ENCODE measurements at places on chromosomes 12 and 14.

DNA sequence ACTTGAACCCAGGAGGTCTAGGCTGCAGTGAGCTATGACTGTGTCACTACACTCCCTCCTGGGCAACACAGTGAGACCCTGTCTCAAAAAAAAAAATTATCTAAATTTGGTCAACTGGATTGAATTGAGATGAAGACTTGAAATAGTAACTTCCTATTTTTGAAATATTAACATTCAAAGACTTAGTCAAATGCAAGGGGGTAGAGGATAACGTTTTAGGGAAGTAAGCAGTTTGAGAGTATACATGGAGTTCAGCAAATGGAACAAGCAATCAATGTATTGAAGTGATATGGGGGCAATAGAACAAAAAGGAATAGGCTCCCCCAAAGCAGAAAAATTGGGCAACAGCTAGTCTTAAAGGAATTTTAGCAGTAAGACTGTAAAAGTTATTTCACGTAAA lies 4.6 kb upstream of the MFAP5 start:
- no peak for DNase-seq

GRCh38 chr14:37318938-37319337 lies 121.2 kb downstream of the MIPOL1 start:
- no peak for DNase-seq

DNA sequence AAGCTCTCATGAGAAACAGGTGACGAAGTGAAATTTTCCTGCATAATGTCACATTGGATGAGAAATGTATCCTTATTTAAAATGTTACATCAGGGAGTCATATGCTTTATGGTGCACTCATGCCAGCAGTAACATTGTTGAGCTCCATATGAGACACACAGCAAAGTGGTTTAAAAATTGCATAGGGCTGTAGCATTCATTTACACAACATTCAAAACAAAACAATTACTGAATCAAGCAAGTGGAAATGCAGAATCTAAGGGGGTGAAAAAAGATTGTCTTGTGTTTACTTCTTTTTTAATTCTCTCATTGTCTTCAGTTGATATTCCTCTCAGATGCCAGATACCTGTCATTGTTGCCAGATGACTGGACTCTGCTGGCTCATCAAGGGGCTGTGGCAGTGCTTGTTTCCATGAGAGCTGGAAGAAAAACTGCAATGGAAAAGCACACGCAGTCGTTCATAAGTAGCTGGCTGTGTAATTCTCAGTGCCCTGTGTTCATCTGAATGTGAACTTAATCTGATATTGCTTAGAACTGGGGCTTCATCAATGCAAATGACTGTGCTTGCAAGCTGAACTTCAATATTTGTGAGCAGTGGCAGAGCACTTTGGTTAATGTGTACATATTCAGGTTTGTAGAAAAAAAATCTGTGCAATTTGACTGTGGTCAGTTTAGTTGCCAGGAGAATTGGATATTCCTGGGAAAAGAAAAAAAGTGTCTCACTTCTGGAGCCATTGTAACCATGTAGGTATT lies 305.6 kb downstream of the RAD51B start:
- no peak for DNase-seq

- no peak for DNase-seq
Observed at GRCh38 chr14:75242546-75243273, 35.9 kb upstream of the FOS start.

GRCh38 chr14:22184157-22184829 lies 404.7 kb downstream of the DAD1 start:
- no peak for DNase-seq

GRCh38 chr12:42510823-42511222 lies 78.7 kb downstream of the PRICKLE1 start:
- no peak for DNase-seq

DNA sequence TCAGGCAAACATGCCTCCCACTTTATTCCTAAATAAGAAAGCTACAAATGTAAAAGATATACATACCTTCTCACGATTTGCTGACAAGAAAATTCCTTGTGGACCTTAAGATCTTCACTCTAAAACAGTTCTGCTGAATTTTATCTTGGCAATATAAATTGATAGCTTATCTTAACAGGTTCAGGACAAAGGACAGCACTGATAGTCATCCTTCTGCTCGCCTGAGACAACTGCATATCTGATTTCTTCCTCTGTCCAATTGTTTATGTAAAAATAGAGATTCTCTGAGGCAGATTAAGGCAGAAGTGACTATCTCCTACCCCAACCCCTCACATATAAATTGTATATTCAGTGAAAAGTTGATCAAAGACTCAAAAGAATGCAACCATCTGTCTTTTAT lies 44.9 kb downstream of the CAPZA3 start:
- DNase-seq, result no peak

GRCh38 chr14:102988054-102988453 lies 65.6 kb downstream of the AMN start:
- DNase-seq, result no peak

GRCh38 chr14:59117754-59118528 lies 70.5 kb upstream of the DAAM1 start:
- DNase-seq, result no peak

- DNase-seq, result no peak
Observed at GRCh38 chr12:10361084-10361483, 28.8 kb downstream of the KLRK1 start.

GRCh38 chr12:109053382-109054123 lies 1.2 kb downstream of the USP30 start:
- no peak for DNase-seq

- DNase-seq, result no peak
Observed at GRCh38 chr12:57548013-57548315, 972 bp upstream of the DCTN2 start.

- no peak for DNase-seq
Observed at GRCh38 chr12:15005064-15005463, 32.2 kb downstream of the PDE6H start.

- DNase-seq, result no peak
Observed at GRCh38 chr12:124365726-124366430, 71.0 kb downstream of the RFLNA start.

DNA sequence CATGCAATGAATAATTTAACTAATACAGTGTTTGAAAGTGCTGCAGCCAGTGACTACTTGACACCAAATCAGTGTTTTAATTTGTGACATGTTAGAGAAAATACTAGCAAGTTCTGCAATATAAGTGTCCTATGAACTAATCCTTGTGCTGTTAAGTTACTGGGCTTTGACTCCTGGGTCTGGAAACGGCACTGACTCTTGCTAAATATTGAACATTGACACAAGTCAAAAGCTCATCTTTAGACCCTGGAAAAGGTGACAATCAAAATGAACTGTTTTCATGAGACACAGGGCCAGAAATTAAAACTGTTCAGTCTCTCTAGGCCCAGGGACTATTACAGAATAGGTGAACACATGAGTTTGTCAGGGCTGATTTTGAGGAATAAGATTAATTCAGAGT lies 268.1 kb downstream of the IPO8 start:
- no peak for DNase-seq

- peak; percentile 85 for DNase-seq
Observed at GRCh38 chr14:106417224-106418049, 891.1 kb downstream of the TMEM121 start.

- DNase-seq, result no peak
Observed at GRCh38 chr14:101358320-101359125, 202.8 kb upstream of the DIO3 start.

DNA sequence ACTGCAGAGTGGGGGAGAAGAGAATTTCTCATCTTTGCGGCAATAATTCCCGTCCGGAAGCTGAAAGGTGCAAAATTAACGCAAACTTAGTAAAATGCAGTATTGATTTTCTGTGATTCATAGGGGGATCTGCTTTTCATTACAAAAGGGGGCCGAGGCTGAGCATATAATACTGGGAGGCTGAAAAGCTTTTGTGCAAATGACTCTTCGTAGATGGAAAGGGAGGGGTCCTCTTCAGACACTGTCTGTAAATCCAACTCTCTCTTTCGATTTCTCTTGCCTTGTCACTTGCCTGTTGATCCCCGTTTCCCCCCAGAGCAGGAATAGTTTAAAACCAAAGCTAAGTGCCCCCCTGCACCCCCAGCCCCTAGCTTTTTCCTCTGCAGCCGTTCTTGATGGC lies 258.2 kb downstream of the VRK1 start:
- DNase-seq, result no peak

DNA sequence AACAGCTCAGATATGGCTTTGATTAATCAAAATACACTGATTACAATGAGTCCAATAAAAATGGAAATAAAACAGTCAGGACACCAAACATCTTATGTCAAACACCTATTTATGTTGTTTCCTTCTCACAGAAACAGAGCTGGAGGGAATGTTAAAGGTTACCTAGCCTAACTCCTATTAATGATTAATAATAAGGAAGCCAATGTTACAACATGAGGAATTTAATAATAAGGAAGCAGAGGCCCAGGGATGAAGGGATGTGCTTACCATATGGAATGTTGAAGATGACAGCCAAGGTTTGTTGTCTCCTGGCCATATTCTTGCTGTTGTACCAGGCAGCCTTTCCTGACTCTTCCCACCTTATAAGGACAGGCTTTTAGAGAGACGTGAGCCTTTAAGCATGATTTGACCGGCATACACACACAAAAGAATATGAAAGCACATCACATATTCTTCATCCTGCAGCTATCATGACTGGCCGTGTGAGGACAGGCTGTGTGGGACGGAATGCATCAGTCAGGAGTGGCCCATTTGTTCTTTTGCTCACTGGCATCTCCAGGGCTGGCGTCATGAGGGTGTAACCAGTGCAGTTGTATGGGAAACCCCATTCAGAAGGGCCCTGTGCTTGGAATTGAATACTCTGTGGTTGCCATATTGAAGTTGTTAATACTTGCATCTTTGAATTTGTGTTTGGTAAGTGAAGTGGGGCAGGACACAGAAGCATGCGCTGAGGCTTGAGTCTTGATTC lies 3.1 kb upstream of the GPRC5D start:
- no peak for DNase-seq

DNA sequence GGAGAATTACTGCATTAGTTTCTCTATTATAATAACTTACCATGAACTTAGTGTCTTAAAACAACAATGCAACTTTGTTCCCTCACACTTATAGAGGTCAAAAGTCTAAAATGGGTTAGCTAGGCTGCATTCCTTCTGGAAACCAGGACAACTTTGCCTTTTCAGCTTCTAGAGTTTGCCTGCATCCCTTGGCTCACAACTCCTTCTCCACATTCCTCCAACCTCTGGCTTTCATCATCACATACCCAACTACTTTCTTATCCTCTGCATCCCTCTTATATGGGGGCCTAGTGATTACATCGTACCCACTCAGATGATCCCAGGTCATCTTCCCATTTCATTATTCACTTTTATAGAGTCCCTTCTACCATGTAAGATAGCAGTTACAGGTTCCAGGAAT lies 251.1 kb downstream of the C12orf50 start:
- no peak for DNase-seq

DNA sequence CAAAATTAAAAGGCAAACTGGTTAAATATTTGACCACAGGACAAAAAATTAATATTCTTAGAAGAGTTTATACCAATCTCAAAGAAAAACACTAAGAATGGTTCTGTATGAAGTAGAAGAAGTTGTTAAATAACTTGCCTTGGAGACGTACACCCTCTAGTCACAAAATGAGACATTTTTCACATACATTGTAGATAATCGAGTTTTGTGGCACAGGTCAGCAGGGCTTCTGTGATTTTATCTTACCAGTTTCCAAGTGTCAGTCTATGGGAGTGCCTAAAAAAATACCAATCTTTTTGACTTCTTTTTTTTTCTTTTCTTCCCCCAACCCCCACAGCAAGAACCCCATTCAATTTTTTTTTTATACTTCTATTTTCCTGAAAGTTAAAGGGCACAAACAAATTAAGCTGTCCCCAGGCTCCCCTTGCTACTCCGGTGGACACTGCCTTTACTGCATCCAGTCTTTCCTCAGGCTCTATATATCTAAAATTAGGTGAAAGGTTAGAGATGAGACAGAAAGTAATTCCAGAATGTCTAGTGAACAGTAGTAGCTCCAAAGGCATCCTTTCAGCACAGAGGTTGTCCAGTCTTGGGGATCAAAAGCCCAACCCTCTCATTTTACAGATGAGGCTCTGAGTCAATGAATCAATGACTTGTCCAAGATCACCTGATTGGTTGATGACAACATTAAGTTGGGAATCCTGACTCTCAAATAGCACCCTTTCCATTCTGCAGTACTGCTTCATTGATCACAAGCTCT lies 6.2 kb downstream of the LIMA1 start:
- DNase-seq, result no peak

DNA sequence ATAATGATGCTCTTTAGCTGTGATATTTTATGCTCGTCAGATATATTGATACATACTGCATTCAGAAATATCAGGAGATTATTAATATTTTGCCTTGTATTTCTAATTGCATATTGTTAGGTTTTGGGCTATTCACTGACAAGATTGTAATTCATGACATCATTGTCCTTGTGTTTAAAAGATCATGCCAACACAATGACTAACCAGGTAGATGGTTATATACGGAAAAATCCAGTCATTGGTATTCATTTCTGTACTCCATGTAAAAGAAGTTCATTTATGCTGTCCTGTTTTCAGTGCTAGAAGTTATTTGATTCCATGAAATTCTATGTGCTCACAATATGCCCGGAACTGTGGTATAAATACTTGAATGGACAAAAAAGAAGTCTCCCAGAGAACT lies 107.5 kb downstream of the KITLG start:
- DNase-seq, result no peak

- no peak for DNase-seq
Observed at GRCh38 chr12:16520328-16520727, 85.6 kb downstream of the LMO3 start.

GRCh38 chr14:78227248-78228077 lies 57.3 kb downstream of the NRXN3 start:
- no peak for DNase-seq

- DNase-seq, result no peak
Observed at GRCh38 chr12:45669792-45670191, 59.7 kb upstream of the ARID2 start.

DNA sequence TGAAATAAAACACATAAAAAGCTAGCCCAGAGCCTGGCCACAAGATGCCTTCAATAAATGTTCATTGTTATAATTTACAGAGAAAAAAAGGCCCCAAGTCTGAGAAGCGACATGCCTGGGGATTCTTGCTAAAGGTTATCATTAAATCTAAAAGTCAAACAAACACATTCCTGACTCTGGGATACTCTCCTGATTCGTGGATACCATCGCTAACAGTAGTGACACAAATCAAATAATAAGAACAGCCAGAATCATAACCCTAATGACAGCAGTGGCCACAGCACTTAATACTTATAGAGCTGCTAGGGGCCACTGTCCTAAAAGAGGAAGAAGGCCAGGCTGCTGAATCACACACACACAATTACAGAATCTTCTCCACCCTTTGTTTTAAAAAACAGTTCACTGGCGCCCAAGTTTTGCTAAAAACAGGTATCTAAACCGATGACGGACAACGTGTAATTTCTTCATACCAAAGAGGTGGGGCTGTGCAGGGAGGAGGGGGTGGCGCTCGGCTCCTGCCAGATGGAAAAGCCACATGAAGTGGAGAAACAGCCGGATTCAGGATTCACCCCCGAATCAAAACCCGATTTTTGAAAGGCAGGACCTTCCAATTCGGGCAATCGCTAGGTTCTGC lies 1.2 kb downstream of the CLIP1 start:
- no peak for DNase-seq

DNA sequence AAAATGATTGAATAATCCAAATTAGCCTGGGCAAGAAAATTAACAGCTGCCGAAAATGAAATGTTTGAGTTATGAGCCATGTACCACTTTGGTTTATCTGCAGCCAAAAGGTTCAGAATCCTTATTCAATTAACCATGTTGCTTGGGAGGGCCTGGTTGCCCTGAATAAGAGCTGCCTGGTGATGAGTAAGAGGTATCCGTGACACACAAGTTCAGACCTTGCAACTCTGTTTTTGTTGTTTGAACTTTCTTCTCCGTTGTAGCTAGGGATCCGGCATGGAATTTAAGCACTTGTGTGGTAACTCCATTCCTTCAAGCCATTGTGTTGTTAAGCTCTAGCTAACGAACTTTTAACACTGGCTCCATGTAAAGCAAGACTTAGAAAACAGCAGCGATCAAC lies 35.7 kb downstream of the FOXA1 start:
- DNase-seq, result no peak

All from activated CD4-positive, CD25-positive, alpha-beta regulatory T cell treated with anti-CD3 and anti-CD28 coated beads, Interleukin-2, amount 50 U/mL, for 72 hours (primary cell).